ENCODE measurements at places on chromosomes 1 and 21.

GRCh38 chr1:175822580-175822979, 79.2 kb upstream of the TNR start:
- DNase-seq = no peak

DNA sequence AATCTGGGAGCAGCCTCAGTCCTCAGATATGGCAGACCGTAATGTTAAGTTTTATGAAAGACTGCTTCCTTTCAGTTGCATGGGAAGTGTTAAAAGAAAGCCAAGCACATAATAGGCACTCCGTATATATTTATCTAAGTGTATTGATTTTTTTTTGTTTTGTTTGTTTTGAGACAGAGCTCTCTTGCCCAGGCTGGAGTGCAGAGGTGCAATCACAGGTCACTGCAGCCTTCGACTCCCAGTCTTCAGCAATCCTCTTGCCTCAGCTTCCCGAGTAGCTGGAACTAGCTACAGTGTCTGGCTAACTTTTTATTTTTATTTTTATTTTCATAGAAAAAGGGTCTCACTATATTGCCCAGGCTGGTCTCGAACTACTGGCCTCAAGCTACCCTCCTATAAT, 341.8 kb downstream of the USH2A start:
- no peak for DNase-seq

GRCh38 chr1:213983493-213984386, 4.0 kb upstream of the PROX1 start:
- DNase-seq = no peak

- no peak for DNase-seq
Measured at GRCh38 chr1:228448372-228448771, 31.7 kb upstream of the TRIM17 start.

GRCh38 chr1:200780545-200781369, 42.1 kb downstream of the CAMSAP2 start:
- no peak for DNase-seq

- DNase-seq = no peak
Measured at GRCh38 chr1:54096227-54096876, 42.9 kb downstream of the TCEANC2 start.

DNA sequence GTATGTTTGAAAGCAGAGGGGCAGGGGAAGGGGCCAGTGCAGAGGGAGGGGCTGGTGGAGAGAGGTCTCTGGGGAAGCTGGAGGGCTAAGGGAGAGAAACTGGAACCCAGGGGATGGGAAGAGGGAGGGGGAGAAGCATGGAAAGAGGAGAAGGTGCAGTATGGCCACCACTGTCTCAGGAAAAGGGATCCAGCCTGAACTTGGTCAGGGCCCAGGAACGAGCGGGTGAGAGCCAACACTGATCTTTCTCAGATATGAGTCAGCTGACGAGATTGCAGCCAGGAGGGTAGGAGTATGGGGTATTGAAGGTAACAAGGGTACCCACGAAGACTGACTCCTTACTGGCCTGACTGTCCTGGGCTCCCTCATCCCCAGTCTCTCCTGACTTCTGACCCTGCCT, 18.0 kb downstream of the TIE1 start:
- no peak for DNase-seq

DNA sequence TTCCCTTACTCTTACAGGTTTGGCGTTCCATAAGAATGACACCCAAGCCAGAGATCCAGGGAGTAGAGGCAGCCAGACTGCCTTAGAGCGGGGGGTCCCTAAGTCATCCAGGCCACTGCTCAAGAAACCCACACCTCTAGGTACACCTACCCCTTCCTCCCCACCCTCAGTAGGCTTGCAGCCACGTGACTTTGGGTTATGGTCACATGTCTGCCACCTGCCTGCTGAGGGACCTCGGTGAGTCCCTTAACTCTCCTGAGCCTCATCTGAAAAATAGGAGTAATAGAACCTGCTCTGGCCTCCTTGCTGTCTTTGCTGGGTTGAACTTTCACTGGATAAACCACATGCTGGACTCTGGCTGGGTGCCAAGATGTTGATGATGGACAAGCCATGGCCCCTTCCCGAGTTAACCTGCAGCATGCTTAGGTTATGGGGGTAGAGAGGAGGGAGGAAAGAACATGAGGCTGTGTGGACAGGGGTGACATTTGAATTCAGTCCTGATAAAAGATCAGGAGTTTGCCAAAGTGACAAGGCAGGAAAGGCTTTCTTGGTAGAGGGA, 4.5 kb downstream of the RPS6KA1 start:
- no peak for DNase-seq

- no peak for DNase-seq
Measured at GRCh38 chr1:216247937-216248336, 175.3 kb downstream of the USH2A start.

GRCh38 chr1:103517380-103518047, 8.0 kb upstream of the RNPC3 start:
- no peak for DNase-seq

GRCh38 chr1:151006327-151007052, at the start of gene MINDY1:
MINDY1 (minus strand) TSS chr1:151006902; CDS start chr1:151002617, 4,285 bp downstream.
- DNase-seq = peak; percentile 92
